ENCODE measurements at places on chromosomes 11 and 22. TPM values are rescaled to one million over a fixed set of nuclear protein-coding genes. Genes with fewer than 3 reads are reported as not detected.

The KCNA4 gene
- not detected for polyA plus RNA-seq

The ACR gene
- not detected for polyA plus RNA-seq

The CRYBB3 gene
- not detected for polyA plus RNA-seq

The PAAF1 gene
- 14.1 TPM for polyA plus RNA-seq

The CCDC73 gene
- not detected for polyA plus RNA-seq

The SYT12 gene
- 0.09 TPM for polyA plus RNA-seq

The HNRNPUL2 gene
- polyA plus RNA-seq = 20.3 TPM

The ELMOD1 gene
- polyA plus RNA-seq = 0.63 TPM

The LMO1 gene
- not detected for polyA plus RNA-seq

The PANX2 gene
- 0.32 TPM for polyA plus RNA-seq

The BRSK2 gene
- 0.09 TPM for polyA plus RNA-seq

The ANO1 gene
- 158 TPM for polyA plus RNA-seq

The ISX gene
- not detected for polyA plus RNA-seq

The BATF2 gene
- 0.10 TPM for polyA plus RNA-seq

The OR4S2 gene
- not detected for polyA plus RNA-seq

The HEPHL1 gene
- 223 TPM for polyA plus RNA-seq

The ANO9 gene
- polyA plus RNA-seq = 17.7 TPM

The GPHA2 gene
- polyA plus RNA-seq = not detected

The TNNT3 gene
- 0.09 TPM for polyA plus RNA-seq

The MUC5AC gene
- not detected for polyA plus RNA-seq

The OR56A3 gene
- polyA plus RNA-seq = not detected

The TTC38 gene
- polyA plus RNA-seq = 14.5 TPM

The MAP6 gene
- 3.1 TPM for polyA plus RNA-seq

The CRYBB2 gene
- 0.89 TPM for polyA plus RNA-seq

The H19 gene
- 1.9 TPM for polyA plus RNA-seq

The IFITM10 gene
- polyA plus RNA-seq = 0.14 TPM

The OR5AN1 gene
- polyA plus RNA-seq = not detected

The MTNR1B gene
- not detected for polyA plus RNA-seq

The OR9G1 gene
- not detected for polyA plus RNA-seq
